ENCODE measurements at places on chromosomes 6 and 20.

GRCh38 chr20:46122071-46122470 lies 4.0 kb downstream of the CD40 start:
- no peak for DNase-seq

DNA sequence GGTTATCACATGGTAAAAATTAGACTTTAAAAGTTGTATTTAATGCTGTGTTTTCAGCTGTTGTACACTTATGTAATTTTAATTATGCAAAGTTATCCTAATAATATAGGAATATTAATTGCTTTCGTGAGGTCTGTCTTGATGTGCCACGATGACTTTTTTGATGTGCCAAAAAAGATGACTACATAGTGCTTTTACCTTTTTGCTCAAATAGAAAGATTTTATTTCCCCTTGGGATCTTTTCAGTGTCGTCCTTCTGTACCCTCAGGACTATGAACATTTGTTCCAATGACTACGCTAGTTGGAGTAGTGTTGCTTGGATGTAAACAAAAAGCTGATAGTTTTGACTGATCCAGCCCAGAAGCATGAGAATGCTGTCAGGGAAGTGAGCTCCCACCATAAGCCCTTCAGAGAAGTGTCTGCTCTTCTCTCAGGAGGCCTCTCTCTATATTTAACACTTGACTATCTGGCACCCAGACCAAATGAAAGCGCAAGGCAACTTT lies 1.2 kb upstream of the CD164 start:
- DNase-seq = no peak

GRCh38 chr6:4010689-4011090 lies 68.2 kb downstream of the FAM217A start:
- no peak for DNase-seq

GRCh38 chr6:145713773-145714172 lies 21.5 kb downstream of the EPM2A start:
- no peak for DNase-seq

DNA sequence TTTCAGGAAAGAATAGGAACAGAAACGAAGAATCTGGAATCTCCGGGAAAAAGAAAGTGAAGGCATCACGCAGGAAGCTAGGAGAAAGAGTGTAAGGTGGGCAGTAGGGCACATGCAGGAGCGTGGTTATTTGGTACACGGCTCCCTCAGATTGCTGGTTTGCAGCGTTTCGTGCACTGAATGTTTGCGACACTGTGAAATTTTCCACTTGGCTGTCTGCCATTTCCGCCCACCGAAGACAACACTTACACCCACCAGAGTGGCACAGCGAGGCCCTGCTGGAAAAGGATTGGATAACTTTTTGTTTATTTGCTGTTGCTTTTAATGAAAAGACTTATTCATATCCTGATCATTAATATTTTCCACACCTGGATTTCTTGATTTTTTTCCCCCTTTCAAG lies 248.3 kb downstream of the GMPR start:
- no peak for DNase-seq

- no peak for DNase-seq
Observed at GRCh38 chr6:21244897-21245470, 348.6 kb upstream of the SOX4 start.

DNA sequence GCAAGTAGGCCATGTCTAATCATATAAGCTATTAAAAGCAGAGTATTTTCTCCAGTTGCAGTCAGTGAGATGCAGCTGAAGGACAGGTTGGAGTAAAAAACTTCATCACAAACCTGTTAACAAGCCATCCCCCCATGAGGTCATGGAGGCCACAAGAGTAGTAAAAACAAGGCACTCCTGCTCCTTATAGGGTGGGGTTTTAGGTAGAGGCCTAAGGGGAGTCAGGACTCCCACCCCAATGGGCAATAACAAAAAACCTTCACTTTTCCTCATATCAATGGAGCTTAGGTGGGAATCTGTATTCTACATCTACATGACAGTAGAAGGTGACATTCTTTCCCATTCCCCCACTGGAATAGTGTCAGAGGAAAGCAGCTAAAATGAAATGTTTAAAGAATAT lies 428.1 kb upstream of the KHDRBS2 start:
- DNase-seq = no peak

- no peak for DNase-seq
Observed at GRCh38 chr6:3351105-3351676, 92.4 kb downstream of the PSMG4 start.

DNA sequence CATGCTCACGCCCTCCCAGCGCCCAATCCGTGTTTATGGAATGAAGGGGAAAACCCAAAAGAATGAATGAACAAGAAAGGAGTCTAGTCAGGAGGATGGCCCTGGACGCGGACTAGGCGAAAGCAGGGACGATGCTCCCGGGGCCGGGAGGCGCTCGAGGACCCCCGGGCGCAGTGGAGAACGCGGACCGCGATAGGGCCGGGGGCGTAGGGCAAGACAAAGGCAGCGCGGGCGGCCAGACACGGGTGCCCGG lies 758 bp downstream of the GCLC start:
- no peak for DNase-seq

- DNase-seq = no peak
Observed at GRCh38 chr6:138129190-138129589, 22.0 kb upstream of the PERP start.

DNA sequence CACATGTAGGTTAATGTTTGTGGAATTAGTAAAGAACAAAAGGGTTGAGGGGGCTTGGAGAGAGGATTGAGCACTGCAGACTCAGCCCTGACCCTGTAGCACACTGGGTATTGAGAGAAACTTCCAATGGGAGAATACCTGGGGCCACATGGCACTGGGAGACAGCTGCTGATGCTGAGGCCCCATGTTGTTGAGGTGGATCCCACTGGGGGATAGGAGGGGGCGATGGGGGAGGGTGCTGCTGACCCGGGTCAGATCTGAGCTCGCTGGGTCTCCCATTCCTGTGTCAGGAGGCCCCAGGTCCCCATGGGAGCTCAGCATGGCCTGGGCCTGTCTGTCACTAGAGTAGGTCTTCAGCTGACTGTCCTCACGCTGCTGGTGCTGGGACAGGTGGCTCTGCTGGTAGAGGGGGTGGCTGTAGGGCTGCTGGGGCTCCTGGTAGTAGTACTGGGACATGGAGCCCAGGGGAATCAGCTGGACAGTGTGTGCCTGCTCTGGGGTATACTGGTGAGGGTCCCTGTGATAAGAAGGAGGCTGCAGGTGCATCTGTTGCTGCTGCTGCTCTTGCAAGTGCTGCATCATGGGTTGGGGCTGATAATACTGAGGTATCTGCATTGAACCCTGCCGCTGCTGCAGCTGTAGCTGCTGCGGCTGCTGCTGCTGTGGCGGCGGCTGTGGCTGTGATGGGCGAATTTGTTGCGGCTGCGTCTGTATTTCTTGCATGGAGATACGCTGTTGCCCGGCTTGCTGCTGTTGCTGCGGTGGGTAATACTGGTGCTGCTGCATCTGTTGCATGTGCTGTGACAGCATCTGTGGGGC lies 50.6 kb upstream of the MRPS10 start:
- DNase-seq = no peak

DNA sequence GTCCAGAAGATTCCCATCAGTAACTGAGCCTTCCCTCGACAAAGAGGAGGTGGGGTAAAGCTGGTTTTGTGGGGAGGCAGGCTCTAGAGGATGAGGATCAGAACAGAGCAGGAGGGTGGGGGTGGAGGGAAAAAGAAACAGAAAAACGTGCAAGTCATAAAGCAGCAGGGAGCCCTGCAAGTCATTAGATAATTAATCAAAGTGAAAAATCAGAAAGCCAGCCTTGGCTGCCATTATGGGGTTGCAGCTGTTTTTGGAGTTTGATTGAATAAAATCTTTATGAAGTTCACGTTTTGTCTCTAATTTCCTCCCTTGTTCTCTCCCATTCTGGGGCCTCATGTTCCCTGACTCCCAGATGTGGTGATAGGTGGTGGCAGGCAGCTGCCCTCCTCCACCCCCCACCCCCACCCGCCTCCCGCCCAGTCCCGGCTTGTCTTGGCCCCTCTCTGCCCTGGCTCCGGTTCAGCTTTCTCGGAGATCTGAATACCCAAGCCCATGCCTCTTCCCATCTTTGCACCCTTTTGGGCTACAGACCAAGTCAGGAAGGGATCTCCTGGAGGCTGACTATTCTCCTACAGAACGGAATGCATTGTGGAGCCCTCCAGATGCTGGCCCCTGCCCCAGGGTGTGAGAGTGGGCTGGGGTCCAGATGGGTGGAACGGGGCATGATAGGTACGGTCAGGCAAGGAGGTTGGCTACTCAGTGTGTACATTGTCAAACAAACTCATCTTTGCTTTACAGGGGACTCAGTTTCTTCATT lies 141.8 kb downstream of the CDC5L start:
- no peak for DNase-seq

DNA sequence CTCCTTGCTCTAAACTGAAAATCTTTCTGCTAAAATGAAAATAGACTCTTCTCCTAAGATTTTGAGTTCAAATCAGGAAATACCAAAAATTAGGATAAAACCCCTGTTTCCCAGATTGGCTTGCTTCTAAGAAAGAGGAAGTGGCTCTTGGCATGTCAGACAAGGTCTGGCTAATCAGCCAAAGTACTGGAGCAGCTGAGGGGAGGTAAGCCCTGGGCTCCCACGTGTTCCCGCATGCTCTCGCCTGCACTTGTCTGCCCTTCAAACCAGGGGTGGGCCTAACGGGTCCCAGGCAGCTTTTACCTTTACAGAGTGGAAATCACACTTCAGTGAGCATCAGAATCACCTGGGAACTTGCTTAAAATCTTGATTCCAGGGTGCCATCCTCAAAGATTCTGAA lies 43.2 kb upstream of the GABRR1 start:
- DNase-seq = no peak

DNA sequence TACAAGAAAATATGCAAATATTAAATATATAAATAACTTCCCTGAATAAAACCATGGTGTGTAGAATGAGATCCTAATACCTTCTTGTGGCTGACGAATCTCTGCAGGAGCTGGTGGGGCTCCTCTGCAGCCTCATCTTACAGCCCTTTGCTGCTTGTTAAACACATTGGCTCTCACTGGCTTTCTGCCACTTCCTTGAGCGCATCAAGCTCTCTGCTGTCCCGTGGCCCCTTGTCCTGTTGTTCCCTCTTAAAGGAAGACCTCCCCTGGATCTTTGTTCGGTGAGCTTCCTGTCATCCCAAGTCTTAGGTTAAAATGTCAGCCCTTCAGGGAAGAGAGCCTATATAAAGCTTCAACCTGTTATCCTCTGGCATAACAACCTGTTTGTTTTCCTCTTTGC lies 519.6 kb downstream of the DOK5 start:
- no peak for DNase-seq

DNA sequence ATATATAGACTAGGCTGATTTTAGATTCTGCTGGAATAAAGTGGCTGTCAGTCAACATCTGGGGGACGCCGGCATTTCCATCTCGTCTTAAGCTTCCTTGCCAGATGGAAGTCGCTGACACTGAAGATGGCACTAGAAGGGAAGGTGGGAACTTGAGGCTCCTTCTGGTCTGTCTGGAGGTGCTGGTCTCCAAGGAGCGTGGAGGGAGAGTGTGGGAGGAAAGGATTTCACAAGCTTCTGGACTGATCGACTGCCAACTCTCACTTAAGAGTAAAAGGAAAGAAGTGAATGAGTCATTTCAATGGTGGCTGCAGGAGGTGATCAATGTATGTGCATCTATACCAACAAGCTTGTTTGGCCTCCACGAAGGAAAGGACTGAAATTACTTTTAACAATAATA lies 40.4 kb downstream of the DUSP22 start:
- no peak for DNase-seq

DNA sequence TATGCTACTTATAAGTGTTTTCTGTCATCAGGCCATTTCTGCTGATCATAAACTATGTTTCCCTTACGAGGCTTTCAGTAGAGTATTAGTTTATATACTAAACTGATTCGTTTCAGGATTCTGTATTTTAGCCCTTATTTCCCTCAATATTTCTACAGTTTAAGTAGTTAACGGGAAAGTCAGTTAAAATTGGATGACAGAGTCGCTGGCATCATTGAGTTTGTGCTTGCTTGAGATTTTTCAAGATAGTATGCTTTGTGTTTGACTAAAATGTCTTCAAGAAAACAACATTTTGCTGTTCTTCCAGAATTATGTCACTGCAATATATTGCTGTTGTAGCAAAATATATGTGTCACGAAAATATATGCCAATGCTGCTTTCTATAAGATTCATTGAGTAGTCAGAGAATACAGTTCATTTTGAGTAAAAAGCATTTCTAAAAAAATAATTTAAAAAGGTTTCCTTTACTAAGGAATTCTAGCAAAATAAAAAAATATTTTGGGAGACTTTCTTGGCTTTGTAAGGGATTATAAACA lies 51.4 kb downstream of the NCOA7 start:
- no peak for DNase-seq

DNA sequence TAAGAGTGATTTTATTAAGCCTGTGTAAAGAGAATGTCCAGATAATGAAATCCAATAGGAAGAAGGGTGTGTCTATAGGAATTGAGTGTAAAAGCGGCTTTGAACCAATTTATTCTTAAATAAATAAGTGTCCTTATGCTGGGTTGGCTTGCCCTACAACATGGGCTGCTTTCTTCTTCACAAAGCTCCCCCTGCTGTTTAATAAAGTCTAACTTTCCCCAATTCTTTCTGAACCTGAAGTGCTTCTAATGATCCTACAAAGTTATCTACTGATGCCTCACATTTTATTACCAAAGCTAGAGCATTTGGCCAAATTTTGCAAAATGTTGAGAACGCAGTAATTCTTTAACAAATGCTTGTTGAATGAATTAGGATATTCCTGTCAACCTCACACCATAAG lies 36.3 kb upstream of the SIRT5 start:
- DNase-seq = no peak

DNA sequence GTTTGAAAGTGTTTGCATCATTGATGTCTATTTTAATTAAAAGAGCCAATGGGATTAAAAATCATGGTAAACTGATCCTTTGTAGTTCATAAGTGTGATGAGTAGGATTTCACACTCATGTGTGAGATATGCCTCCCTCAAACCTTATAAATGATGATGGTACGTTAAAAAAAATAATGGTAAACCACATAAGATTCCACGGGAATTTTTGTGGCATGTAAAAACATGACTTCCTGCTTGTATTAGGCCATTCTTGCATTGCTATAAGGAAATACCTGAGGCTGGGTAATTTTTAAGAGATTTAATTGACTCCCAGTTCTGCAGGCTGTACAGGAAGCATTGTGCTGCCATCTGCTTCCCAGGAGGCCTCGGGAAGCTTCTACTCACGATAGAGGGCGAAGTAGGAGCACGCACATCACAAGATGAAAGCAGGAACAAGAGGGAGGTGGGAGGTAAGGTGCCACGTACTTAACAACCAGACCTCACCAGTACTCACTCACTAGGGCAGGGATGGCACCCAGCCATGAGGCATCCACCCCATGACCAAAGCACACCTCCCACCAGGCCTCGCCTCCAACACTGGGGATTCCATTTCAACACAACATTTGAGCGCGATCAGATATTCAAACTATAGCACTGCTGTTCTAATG lies 187.6 kb upstream of the QKI start:
- DNase-seq = no peak

GRCh38 chr6:29626948-29627754 lies 5.8 kb downstream of the GABBR1 start:
- DNase-seq = no peak

GRCh38 chr6:32940656-32941213 lies at the start of gene HLA-DMB:
HLA-DMB (minus strand) TSS chr6:32941028; CDS start chr6:32940807, 221 bp downstream.
- no peak for DNase-seq

GRCh38 chr20:10728873-10729670 lies 55.3 kb upstream of the JAG1 start:
- DNase-seq = no peak

GRCh38 chr20:63082939-63083735 lies 76.4 kb upstream of the BHLHE23 start:
- no peak for DNase-seq
